Upper lobe of right lung (tissue), 1 donor: ENCODE measurements at places on chromosomes 16 and 17. TPM values are rescaled to one million over a fixed set of nuclear protein-coding genes. Genes with fewer than 3 reads are reported as not detected.

DNA sequence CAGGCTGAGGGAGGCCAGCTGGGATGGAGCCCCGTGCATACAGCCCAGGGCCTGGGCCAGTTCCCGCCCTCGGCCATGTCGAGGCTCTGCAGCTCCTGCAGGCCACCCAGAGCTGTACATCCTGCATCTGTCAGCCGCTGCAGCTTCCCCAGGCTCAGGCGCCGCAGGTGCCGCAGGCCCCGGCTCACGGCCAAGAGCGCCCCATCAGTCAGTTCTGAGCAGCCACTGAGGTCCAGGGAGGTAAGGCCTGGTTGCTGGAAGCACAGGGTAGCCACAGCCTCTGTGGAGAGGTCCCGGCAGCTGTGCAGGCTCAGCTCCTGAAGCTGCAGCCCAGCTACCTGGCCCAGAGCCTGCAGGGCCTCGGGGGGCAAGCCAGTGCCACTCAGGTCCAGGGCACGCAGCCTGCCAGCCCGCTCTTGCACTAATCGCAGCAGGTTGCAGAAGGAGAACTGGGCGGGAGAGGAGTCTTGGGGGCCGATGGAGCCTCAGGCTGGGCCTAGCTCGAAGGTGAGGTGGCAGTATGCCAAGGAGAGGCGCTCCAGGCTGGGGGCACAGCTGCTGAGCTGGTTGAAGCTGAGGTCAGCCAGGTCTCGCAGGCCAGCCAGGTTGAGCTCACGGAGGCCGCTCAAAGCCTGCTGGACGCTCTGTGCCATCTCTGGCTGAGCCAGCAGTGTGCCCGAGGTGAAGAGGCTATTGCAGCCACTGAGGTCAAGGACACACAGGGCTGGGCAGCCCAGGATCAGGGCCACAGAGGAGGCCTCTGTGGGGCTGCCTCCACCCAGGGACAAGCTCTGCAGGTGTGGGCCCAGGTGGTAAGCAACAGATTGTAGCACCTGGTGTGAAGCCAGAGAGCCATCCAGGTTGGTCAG, 11.4 kb downstream of the ELMO3 start:
- peaks cover 4% of the 10 kb centered on the region for H3K4me1 ChIP-seq
- no peaks in the 10 kb centered on the region for H3K27me3 ChIP-seq
- DNase-seq: no peak
- no peak overlapping the region for H3K27ac ChIP-seq
- H3K4me3 ChIP-seq: no peak overlapping the region

GRCh38 chr17:31704483-31704882, 154.6 kb downstream of the COPRS start:
- H3K27me3 ChIP-seq: no peaks in the 10 kb centered on the region
- H3K27ac ChIP-seq: no peak overlapping the region
- H3K4me3 ChIP-seq: no peak overlapping the region

DNA sequence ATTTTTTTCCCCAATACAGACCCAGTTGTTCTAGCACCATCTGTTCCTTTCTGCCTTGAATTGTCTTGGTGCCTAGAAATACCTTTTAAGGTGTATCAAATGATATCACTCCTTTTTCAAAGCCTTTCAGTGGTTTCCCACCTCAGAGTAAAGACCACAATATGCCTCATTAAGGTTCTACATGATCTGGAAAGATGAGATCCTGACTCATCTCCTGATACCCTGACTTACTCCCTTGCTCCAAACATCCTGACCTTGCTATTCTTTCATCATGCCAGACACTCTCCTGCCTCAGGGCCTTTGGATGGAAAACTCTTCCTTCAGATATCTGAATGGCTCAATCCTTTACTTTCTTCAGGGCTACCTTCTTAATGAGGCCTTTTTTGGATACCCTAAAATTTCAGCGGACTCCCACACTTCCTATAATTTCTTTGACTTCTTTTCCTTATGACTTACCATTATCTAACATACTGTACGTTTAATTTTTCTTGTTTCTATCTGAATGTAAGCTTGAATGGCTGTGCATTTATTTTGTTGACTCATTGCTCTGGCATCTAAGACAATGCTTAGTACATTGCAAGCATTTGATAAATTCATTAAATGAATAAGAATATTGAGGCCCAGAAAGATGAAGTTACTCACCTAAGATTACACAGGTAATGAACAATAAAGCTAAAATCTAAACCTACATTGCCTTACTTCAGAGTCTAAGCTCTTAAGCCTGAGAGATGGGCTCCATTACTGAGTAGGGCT, 19.2 kb downstream of the FLOT2 start:
- no peaks in the 10 kb centered on the region for H3K27me3 ChIP-seq
- H3K4me3 ChIP-seq: no peak overlapping the region
- no peak for DNase-seq
- H3K36me3 ChIP-seq: peaks cover 55% of the 10 kb centered on the region
- H3K4me1 ChIP-seq: no peaks in the 10 kb centered on the region

The TP53TG3F gene
- total RNA-seq: not detected

The KCNG4 gene
- total RNA-seq: not detected

- no peak overlapping the region for H3K27ac ChIP-seq
- no peaks in the 10 kb centered on the region for H3K27me3 ChIP-seq
- no peak overlapping the region for H3K4me3 ChIP-seq
- H3K36me3 ChIP-seq: no peaks in the 10 kb centered on the region
- no peak for DNase-seq
Observed at GRCh38 chr16:30060836-30061554, 4.6 kb upstream of the ALDOA start.

GRCh38 chr16:55369151-55369550, 45.1 kb downstream of the IRX6 start:
- no peaks in the 10 kb centered on the region for H3K36me3 ChIP-seq
- H3K4me1 ChIP-seq: no peaks in the 10 kb centered on the region
- peaks cover 26% of the 10 kb centered on the region for H3K27me3 ChIP-seq
- no peak for DNase-seq

The EPX gene
- total RNA-seq: not detected

DNA sequence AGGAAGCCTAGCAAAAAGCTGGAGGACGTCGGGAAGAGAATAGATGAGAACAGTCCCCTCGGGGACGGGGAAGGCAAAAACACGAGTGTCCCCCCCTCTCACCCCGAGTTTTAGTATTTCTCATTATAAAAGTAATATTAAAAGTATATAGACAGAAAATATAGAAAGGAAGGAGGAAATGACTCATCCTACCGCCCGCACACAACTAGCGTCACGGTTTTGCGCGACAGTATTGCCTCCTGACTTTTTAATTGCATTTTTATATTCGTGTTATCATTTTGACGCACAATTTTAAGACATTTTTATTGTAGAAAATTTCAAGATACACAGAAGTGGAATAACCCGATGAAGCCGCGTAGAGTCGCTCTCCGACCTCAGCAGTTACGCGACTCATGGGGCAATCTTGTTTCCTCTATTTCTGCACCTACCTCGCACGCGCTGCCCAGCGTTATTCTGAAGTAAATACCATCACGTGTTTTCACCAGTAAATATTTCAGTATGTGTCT, 652 bp upstream of the SLC25A19 start:
- H3K4me1 ChIP-seq: no peaks in the 10 kb centered on the region
- DNase-seq: peak; percentile 82
- peak overlapping the region; percentile 67 for H3K4me3 ChIP-seq
- H3K36me3 ChIP-seq: peaks cover 9% of the 10 kb centered on the region
- no peaks in the 10 kb centered on the region for H3K27me3 ChIP-seq

The LRRC46 gene
- 1.1 TPM for total RNA-seq

The CCDC144A gene
- total RNA-seq: 10.9 TPM

The NAA38 gene
- 58.7 TPM for total RNA-seq

The STX1B gene
- total RNA-seq: 0.58 TPM

The OR3A3 gene
- not detected for total RNA-seq

The YBX2 gene
- not detected for total RNA-seq

DNA sequence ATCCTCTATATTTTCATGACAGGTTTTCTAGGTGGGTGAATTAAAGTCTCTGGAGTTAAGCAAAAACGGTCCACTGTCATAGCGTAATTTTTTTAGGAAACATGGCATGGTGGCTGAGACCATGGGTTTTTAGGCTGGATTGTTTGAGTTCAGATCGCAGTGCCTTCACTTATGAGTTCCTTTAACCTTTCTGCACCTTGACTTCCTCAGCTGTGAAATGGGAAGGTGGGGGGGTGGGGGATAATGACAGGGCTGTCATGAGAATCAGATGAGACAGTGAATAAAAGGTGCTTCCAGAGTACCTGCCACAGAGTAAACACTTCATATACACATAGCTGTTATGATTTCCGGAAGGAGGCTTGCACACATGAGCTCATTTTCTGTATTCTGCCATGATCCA, 11.8 kb downstream of the PRCD start:
- peak overlapping the region; percentile 83 for H3K27ac ChIP-seq
- H3K27me3 ChIP-seq: no peaks in the 10 kb centered on the region
- H3K4me3 ChIP-seq: no peak overlapping the region
- no peak for DNase-seq
- H3K4me1 ChIP-seq: peaks cover 28% of the 10 kb centered on the region

- H3K4me1 ChIP-seq: peaks cover 14% of the 10 kb centered on the region
- peak; percentile 36 for DNase-seq
- H3K36me3 ChIP-seq: peaks cover 7% of the 10 kb centered on the region
Observed at GRCh38 chr17:64387145-64387473, 3.6 kb downstream of the PECAM1 start.

- no peaks in the 10 kb centered on the region for H3K27me3 ChIP-seq
- DNase-seq: peak; percentile 66
- H3K4me1 ChIP-seq: no peaks in the 10 kb centered on the region
- no peak overlapping the region for H3K27ac ChIP-seq
Observed at GRCh38 chr17:31787857-31788570, 71.0 kb downstream of the COPRS start.
